Cortex of kidney (tissue), 1 donor: ENCODE measurements at places on chromosomes 16 and 17.

DNA sequence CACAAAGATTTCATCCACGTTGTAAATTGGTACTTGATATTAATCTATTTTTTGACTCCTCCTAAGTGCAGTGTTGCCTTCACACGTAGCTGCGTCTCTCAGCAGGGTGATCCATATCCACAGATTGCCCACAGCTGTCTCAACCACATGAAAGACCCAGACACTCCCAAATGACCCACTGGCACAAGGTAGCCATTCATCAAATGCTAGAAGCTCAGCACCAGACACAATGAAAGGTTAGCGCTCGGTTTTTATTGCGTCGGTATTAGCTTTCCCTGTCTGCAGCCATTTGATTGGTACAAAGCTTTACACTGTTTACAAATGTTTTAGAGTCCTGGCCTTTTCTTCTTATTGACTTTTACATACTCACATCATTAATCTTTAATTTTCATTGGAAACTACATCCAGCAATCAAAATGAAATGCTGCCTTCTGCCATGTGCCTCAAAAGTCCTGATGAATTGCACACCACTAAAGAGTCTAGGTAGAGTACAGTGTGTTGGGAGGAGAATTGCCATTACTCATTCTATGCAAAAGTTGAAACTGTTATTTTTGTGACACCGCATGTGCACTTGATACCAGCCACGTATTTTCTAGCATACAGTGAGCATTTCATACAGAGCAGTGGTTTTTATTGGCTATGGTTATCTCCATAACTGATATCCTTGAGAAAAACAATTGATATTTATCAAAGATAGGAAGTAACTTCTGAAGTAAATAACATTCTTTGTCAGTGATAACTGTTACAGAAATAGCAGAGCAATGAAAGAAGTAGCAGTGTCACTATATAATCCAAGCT is 127.3 kb upstream of the NUDT7 start:
- DNase-seq: no peak

DNA sequence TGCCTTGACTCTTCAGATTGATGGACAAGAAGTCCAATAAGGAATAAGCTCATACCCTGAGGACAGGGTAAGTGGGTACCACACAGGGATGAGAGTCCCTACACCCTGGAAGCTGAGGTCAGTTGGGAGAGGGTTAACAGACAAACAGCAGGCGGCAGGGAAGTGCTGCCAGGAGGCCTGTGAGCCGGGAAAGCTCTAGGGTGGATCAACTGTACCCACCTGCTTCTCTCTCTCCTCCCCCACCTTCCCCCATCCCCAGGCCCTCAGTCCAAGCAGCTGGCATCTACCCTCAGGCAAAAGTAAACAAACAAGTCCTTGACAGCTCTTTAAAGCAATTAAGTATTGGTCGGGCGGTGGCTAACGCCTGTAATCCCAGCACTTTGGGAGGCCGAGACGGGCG is 20.7 kb upstream of the MYLK3 start:
- DNase-seq: no peak

DNA sequence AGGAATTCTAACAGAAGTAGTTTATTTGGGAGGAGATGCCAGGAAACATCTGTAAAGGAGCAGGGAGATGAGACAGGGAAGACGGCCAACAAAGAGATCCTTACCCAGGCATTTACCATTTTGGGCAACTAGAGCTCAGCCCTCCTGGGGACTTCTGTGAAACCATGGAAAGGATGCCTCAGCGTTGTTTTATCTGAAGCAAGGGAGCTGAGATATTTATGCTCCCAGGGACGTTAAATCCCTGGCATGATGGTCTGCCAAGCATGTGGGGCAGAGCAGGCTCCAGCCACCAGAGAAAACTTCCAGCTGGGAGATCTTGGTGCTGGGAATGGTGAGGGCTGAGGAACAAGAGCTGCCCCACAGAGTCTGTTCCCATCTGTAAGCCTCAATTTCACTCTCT is 114.8 kb upstream of the FOXF1 start:
- DNase-seq: no peak

DNA sequence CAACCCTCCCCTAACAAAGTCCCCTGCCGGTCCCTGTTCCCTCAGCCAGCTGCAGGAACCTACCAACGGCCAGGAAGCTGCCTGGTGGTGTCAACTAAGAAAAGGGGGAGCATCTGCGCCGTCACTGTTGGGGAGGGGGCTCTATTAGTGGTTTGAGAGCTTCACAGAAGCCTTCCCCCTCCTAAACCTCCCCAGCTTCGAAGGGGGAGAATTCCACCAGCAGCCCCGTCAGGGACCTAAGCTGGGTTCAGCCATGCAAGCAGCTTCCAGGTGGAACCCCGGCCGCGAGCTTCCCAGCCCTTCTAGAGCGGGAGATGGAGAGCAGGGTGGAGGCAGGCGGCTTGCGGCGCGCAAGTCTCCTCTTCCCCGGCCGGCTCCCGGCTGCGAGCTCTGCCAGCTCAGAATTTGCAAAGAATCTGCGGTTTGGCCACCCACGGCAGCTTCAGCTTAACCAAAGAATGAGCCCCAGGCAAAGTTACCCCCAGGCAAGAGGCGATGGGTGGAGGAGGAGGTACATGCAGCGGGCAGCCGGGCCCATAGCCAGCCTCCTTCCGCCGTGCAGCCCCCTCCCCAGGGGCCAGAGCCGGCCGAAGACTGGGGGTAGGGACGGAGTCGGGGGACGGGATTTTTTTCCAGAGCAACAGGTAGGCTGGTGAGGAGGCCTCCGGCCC is 33.7 kb downstream of the DDX19A start:
- DNase-seq: no peak

DNA sequence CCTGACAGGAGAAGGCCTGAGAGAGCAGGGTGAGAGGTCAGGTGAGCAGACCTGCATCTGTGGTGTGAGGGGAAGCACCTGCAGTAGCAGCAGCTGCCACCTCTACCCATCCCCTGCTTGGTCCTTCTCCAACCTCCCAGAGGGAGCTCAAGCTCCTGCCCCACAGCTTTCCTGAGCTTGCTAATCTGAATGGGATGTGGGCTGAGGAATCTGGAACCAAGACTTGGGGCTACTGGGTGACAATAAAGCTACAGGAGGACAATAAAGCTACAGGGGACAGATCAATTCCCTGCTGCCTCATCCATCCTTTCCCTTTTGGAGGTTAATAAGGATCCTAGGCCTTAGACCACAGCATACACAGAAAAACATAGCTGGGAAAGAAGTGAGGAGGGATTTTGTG is 4.9 kb upstream of the TBX4 start:
- DNase-seq: no peak

DNA sequence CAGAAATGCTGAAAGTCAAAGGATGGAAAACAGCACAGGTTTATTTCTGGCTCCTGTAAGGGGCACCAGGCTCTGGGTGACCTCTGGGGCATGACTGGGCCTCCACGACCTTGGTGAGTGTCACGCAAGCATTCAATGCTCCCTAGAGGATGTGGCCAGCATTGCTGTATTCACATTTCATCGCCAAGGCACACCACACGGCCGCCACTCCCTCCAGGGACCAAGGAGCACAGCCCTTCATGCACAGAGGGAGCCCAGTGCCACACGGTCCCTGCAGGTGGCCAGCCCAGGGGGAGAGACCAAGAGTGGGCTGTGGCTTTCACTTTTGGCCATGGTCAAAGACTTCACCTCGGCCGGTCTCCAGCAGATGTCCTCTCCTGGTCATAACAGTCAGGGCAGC is 137.4 kb upstream of the TNRC6C start:
- no peak for DNase-seq

GRCh38 chr17:57569853-57570252 is 175.2 kb downstream of the CCDC182 start:
- DNase-seq: no peak

DNA sequence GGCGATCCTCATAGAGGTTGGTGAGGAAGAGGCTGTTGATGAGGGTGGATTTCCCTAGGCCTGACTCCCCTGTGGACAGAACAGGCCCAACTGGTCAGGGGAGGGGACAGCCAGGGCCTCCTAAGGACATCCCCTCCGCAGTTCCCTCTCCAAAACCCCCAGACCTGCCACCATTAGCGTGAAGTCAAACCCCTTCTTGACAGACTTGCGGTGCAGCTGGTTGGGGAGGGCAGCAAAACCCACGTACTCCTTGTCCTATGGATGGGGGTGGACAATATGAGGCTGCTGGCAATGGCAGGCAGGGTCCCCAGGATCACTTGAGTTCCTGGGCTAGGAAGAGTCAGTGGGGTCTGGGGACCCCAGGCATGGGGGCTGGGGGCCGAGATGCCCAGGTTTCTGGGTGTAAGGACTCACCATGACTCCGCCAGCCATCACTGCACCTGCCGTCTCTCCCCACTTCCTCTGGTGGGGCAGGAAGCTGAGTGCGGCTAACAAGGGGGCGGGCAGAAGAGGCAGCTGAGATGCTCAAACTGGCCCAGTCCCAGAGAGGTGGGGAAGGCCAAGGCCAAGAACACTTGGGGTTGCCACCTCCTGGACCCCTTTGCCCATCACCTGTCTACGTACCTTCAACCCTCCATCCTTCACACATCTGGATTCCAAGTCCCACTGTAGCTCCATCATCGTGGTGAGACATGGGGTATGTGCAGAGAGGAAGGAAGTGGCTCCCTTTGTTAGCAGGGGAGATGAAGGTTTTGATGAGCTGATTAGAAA is at the start of gene SEPTIN1:
TSS of gene SEPTIN1 (minus strand) at position 451 of the 771 bp plus-strand sequence. CDS start at position 432, 19 bp downstream.
- no peak for DNase-seq

DNA sequence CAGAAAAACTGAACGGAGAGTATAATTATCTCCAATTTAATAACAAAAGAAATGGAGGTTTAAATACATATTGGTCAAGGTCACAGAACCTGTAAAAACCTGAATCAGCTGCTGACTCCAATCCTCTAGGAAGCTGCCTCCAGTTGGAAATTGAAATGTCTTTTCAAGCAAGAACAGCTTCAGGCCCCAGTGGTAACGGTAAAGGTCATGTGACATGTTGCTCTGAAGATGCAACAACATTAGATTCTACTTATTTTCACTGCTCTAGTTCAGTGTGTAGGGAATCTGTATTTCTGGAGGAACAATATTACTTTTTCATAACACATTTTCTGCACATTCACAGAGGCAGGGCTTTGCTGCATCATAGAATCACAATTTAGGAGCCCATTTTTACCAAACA is 58.8 kb downstream of the TBX4 start:
- DNase-seq: no peak

GRCh38 chr16:68493412-68494070 is 45.2 kb upstream of the SMPD3 start:
- DNase-seq: no peak

GRCh38 chr17:57677858-57678257 is 67.2 kb downstream of the CCDC182 start:
- DNase-seq: no peak

DNA sequence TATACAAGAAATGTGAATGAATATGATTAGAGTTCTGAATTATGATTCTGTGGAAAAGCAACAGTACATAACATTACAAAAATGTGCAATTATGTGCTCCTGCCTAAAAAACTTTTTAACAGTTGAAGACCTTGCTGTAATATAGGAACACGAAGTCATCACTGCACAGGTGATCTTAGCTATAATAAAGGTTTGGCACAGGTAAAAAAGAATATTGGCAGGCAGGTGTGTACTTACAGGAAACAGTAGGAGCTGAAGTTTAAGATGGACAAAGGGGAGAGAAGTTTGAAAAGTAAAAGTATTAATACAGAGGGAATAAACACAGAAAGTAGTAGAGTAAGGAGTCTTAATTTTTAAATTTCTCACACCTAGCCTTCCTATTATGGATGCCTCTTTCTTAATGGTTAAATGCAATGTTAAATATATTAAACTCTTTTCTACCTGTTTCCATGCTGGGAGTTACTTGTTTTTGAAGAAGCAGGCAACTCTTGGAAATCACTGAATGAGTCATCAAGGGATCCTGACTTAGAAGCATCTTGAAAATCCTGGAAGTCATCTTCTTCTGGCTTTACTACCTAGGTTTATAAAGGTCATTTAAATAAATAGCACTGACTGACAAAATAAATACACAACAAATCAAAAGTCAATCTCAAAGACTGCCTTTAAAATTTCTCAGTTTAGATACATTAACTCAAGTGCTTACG is 40.7 kb downstream of the SYNRG start:
- DNase-seq: no peak

DNA sequence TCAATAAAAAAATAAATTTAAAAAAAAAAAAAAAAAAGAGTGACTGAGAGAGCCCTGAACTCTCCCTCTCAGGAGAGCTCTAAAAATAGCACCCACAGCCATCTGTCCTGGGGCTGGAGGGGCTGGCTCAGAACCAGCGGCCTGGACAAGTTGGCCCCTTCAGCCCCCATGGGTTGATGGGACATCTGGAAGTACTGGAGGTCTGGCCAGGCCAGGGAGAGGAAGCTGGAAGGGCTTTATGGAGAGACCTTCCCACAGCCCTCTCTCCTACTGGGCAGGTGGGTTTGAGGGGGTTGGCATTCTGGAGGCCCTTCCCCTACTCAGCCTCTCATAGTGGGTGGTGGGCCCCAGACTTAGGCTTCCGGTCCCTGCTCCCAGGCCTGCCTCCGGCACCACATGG is 93.7 kb upstream of the TMEM97 start:
- DNase-seq: no peak

- no peak for DNase-seq
Measured at GRCh38 chr16:84565669-84566495, 52.0 kb downstream of the COTL1 start.

DNA sequence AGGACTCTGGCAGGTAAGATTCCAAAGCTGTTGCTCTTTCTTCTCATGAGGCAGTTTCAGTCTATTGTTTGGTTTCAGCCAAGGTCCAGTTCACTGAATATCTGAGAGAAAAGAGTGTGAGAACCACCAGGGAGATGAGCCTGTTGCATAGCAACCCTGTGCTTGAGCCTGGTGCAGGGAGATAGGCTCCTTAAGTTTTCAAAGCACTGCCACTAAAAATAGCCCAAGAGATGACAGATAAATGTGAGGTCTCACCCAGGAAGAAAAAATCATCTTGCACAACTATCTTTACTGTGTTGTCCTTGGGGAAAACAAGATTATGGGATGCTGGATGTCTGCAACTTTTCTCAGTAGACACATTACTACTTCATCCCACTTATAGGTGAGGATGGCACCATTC is 26.2 kb upstream of the NUDT7 start:
- DNase-seq: no peak

DNA sequence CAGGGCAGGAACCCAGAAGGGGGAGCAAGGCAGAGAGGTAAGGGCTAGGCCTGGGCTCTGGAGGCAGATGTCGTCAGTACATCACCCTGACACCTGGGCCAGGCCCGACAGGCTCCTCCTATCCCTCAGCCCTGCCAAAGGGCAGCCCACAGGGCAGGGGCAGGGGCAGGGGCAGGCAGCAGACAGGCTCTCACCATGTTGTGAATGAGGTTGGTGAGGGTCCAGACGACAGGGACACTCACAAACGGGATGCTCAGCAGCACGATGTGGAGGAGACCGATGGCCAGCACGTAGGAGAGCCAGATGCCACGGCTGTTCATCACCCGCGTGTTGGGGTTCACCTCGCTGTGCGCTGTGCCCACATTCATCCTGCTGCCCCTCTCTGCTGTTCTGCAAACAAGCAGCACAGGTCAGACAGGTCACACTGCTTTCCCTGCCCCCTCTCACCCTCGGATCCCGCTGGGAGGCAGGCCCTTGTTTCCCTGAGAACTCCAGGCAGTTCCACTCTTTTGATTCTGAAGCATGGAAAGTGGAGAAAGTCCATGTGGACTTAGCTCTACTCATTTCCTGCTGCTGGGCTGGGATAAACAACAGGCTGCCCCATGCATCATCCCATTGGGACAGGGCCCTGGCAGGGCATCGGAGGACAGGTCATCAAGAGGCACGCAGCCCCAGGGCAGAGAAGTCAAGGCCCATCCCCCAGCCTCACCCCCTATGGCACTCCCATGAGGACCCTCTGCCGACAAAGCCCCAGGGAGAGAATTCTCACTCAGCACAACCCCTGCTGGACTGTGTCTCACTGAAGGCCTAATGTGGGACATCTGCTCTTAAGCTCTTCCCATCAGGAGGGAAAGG is 3.3 kb downstream of the ORMDL3 start:
- no peak for DNase-seq

- no peak for DNase-seq
Measured at GRCh38 chr17:50689251-50689650, 18.5 kb downstream of the ANKRD40 start.
